ENCODE measurements at places on chromosomes 1 and 21.
A peak's percentile ranks its signal among the peaks of the same experiment; 100 is the strongest.

GRCh38 chr1:56933161-56933560 is 32.7 kb downstream of the C8B start:
- DNase-seq = no peak

- DNase-seq = no peak
Measured at GRCh38 chr1:54837002-54837853, 36.1 kb upstream of the TTC22 start.

DNA sequence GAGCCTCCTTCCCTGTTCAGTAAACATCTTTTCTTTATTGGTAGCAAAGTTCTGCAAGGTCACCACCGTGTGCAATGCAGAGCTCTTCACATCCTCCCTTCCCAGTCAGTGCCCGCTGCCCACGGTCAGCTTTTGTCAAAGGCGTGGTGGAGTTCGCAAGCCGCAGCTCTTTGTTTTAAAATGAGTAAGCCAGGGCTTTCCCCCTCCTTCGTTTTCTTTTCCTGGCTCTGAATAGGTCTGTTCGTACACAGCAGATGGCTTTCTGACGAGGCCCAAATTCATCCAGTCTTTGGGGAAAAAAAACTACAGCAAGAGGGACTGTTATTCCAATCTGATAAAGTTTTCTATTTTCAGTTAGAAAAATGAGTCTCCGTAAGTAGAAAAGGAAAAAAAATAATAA is 153.2 kb downstream of the LRIG2 start:
- peak; percentile 24 for DNase-seq

DNA sequence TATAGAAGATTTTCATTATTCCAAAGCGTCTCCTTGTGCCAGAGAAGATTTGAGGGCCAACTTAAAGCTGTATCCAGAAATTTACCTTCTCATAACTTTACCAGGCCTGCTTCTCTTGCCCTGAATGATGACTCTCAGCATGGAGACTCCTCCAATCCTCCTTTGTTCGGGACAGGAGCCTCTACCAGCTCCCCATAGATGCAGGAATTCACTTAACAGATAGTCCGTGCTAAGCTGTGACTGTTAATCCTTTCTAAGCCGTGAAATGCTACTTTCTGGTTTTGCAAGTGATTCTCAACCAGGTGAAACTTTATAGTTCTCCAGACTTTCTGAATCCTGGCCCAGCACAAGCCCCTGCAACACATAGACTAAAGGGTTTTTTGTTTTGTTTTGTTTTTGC is 31.8 kb upstream of the KCND3 start:
- DNase-seq = no peak

- no peak for DNase-seq
Measured at GRCh38 chr1:924656-925560, 1.2 kb downstream of the SAMD11 start.

- no peak for DNase-seq
Measured at GRCh38 chr1:99069146-99069545, 64.5 kb upstream of the PLPPR5 start.

DNA sequence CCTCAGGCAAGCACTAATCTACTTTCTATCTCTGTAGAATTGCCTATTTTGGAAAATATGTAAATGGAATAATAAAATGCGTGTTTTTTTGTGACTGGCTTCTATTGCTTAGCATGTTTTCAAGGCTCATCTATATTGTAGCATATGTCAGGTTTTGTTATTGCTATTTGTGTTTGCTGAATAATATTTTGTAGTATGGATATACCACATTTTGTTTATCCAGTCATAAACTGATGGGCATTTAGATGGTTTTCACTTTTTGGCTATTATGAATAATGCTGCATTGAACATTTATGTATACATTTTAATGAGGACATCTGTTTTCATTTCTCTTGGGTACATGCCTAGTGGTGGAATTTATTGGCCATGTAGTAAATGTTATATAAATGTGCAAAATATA is 183.3 kb upstream of the ZP4 start:
- DNase-seq = no peak

All from astrocyte of the cerebellum (primary cell).